ENCODE measurements at places on chromosomes 4 and X.

DNA sequence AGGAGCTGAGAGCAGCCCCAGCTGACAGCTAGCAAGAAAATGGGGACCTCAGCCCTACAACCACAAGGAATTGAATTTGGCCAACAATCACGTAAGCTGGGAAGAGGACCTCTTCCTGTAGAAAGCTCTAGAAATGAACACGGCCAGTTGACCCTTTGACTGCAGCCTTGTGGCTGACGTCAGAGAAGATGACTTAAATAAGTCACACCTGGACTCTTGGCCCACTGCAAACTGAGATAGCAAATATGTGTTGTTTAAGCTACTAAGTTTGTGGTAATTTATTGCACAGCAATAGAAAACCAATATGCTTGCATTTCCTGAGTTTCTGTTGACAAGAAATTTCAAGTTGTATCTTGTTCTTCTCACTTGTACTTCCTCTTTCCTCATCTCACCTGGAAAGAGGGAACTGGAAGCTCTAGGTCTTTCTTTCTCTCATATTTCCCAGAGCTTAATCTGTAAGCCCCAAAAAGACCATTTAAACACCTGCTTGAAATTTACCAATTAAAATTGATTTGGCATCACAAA is 18.8 kb downstream of the PRKG2 start:
- no peak for DNase-seq

DNA sequence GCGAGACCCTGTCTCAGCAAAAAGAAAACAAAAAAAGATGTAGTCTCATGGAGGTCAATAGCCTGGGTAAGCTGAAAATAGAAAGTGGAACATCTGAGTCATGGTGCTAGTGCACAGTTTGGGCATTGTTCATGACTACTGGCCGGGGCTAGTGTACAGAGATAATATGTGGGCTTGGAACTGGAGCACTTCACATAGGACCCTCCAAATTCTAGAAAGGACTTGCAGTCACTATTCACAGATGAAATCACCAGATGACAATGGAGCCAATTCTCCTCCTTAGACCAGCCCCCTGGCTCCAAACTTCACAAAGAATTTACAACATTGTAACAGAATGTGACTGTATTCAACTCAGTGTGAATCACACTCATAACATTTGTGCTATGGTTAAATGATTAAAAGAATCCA is 367.8 kb upstream of the SLC7A11 start:
- DNase-seq: no peak

GRCh38 chr4:152000518-152000917 is 239.7 kb upstream of the GATB start:
- no peak for DNase-seq

GRCh38 chr4:176340871-176341685 is 21.3 kb downstream of the SPCS3 start:
- no peak for DNase-seq

DNA sequence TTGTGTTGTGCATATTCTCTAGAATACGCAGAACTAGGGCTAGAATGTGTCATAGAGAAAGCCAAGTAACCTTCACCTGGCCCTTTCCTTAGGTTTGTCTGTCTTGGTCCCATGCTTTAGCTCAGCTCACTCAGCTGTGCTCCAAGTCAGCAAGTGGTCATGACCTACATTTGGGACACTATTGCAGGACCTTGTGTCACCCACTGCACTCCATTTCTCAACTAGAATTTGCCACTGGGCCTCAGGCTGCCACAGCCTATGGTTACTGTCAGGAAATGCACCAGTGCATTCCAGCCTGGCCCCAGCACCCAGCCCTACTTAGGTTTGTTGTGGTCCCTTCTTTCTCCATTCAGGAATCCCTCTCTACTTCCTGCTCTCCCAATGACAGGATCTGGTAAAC is 7.7 kb upstream of the FGG start:
- DNase-seq: no peak

GRCh38 chr4:67273666-67274065 is 271.6 kb downstream of the CENPC start:
- no peak for DNase-seq

GRCh38 chrX:69365755-69366154 is 138.4 kb upstream of the NALF2 start:
- no peak for DNase-seq

- DNase-seq: no peak
Measured at GRCh38 chr4:30875658-30876269, 155.6 kb downstream of the PCDH7 start.

DNA sequence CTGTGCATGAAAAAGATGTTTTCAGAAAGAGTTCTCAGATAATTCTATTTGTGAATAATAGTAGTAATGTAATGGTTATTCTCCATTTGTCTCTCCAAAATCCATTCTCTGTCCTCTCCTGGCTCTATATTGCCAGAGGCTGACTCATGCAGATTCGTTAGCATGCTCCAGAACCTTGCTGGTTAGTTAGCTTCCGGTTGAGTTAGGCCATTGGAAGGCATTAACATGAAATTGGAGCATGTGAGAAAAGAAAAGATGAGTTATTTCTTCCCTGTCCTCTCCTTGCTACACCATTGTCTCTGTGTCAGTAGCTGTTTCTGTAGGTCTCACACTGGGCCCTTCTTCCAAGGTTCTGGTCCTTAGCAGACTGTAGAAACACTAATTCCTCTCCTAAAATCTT is 23.5 kb upstream of the PRDM8 start:
- DNase-seq: no peak

- no peak for DNase-seq
Measured at GRCh38 chr4:156374069-156374468, 420.4 kb upstream of the CTSO start.

- DNase-seq: no peak
Measured at GRCh38 chr4:83606898-83607297, 71.0 kb downstream of the GPAT3 start.
